ENCODE measurements at places on chromosomes 2 and 18. TPM values are rescaled to one million over a fixed set of nuclear protein-coding genes. Genes with fewer than 3 reads are reported as not detected.

Gene COLEC12
- 21.1 TPM for total RNA-seq

Gene TBR1
- not detected for total RNA-seq

Gene LONRF2
- total RNA-seq: 0.52 TPM

Gene FEV
- total RNA-seq: not detected

Gene PDE11A
- 0.50 TPM for total RNA-seq

Gene FN1
- 31,457 TPM for total RNA-seq

Gene GREB1L
- 1.0 TPM for total RNA-seq

Gene RPRM
- not detected for total RNA-seq

Gene C1GALT1C1L
- total RNA-seq: 0.20 TPM

Gene UGT1A4
- total RNA-seq: not detected

Gene GMCL1
- 15.3 TPM for total RNA-seq

Gene SERPINB3
- 0.07 TPM for total RNA-seq

Gene EFR3B
- total RNA-seq: 2.4 TPM

Gene LTBP1
- 565 TPM for total RNA-seq

Gene CPO
- not detected for total RNA-seq

Gene NEUROD1
- not detected for total RNA-seq

Gene EGR4
- total RNA-seq: not detected

Gene MYO5B
- 0.07 TPM for total RNA-seq

Gene MAP3K19
- total RNA-seq: not detected

Gene FKBP1B
- 6.8 TPM for total RNA-seq

Gene CIB4
- not detected for total RNA-seq

Gene CCDC142
- 24.4 TPM for total RNA-seq

Gene ALPI
- total RNA-seq: not detected

Gene CFC1B
- total RNA-seq: not detected

Gene CNRIP1
- total RNA-seq: 20.5 TPM

Gene AQP4
- total RNA-seq: not detected

Gene ESCO1
- total RNA-seq: 13.8 TPM

Gene GALNT3
- 1.8 TPM for total RNA-seq

Gene FOXI3
- total RNA-seq: not detected

Gene ABHD3
- total RNA-seq: 6.4 TPM

Data from smooth muscle cell of the pulmonary artery (primary cell).